ENCODE measurements at places on chromosomes 5 and 9.

- no peak for DNase-seq
Measured at GRCh38 chr9:68933434-68934328, 80.2 kb downstream of the PRKACG start.

DNA sequence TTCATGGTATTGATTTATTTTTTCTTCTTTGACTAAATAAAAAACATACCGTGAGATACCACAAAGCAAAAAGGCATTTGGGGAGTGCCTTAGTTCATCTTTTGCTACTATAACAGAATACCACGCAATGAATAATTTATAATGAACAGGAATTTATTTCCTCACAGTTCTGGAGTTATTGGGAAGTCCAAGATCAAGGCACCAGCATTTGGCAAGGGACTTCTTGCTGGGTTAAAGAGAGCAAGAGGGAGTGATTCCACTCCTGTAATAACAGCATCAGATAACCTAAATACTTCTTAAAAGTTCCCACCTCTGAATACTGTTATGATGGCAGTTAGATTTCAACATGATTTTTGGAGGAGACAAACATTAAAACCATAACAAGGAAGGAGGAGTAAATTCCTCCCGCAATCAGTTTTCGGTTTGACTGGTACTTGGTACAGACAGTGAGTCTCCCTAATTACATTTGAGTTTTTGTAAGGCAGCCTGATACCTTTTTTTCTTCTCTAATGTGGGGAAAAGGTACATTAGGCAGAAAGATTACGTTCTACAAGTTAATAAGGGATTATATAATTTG lies 8.8 kb upstream of the OMD start:
- DNase-seq = no peak

DNA sequence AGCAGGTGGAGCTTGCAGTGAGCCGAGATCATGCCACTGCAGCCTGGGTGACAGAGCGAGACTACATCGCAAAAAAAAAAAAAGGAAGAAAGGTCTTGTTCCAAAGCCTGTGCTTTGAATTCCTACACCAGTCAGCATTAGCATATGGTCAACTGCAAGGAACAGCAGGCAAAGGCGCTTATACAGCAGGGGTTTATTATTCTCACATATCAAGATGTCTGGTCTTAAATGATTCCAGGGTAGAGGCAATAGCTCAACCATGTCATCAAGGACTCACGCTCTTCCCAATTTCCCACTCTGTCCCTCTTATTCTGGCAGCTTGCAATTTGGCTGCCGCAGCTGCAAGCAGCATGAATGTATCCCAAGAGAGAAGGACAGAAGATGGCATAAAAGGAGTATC lies 28.6 kb upstream of the HRH2 start:
- DNase-seq = no peak

DNA sequence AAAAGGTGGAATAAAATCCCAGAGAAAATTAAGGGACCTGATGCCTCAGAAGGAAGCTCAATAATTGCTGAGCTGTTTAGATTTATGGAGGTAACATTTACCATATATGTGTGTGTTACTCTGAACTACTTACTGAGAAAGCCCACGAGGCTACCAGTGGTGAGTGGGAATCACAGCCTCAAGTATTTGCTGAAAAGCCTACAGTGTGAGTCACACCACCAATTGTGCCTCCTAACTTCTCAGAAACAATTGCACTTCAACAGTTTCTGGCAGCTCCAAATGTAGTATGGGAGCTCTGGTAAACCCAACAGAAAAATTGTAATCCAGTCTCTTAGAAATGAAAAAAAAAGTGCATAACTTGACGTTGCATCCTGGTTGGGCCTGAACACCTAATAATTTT lies 551.6 kb downstream of the PRDM9 start:
- no peak for DNase-seq

- DNase-seq = no peak
Measured at GRCh38 chr9:122318284-122318683, 52.5 kb upstream of the PTGS1 start.

GRCh38 chr5:179376701-179377420 lies 31.6 kb upstream of the ADAMTS2 start:
- DNase-seq = no peak

DNA sequence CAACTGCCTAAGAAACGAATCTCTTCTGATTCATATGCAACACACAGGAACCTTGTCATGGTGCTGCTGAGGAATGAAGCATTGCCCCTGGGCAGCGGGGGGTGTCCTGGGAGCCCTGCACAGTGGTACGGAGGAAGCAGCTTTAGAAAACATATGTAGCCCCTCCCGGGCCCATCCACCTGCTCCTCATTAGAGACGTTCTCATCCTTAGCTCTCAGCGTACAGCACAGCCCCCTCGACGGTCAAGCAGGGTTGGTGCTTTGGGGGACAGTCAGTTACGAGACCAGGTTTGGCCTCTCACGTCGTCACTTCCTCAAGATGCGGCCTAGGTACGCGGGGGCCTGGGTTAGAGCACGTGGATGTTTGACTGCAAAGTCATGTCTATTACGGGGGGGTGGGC lies 28.4 kb upstream of the LAMC3 start:
- DNase-seq = no peak

DNA sequence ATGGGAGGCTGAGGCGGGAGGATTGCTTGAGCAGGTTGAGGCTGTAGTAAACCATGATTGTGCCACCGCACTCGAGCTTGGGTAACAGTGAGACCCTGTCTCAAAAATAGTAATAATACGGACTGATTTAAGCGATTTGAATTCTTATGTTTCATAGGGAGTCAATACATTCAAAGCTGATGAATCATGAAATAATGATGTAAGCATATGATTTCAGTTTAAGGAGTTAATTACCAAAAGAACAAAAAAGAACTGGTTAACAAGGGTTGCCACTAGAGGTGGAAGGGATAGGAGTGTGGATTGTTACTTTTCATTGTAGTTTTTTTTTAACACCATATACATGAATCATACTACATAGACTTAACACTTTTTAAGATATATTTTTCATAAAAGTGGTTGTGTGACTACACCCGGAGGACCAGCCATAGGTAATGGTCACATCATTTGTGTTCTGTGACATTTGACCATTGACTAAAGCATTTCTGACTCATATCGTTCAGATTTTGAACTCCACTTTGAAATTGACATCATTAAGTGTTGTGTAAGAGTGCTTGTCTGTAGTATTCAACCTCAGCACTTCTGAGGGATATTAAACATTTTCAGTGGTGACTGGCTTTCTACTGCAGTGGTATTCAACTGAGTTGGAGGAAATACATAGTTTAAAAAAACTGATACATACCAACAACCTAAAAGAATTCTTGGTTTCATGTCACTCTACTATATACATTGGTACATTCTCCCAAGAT lies 7.0 kb downstream of the TRMT10B start:
- no peak for DNase-seq

DNA sequence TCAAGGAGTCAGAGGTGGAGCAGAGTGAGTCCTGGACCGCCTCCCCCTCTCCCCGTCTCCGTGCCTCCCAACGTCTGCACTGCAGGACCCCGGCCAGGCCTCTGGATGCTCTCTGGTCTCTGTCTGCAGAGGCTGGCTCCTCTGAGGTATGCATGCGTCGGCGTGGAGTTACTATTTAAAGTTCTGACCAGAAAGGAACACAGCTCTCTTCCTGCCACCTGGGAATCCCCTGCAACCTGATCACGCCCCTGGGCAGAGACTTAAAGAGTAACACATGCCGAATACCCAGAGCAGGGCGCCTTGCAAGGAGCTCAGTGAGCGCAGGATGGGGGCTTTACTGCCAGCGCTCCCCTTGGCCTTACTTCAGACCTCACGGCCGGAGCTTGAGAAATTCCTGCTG lies 16.0 kb downstream of the ANXA6 start:
- no peak for DNase-seq

GRCh38 chr5:172713113-172713808 lies 57.7 kb downstream of the DUSP1 start:
- DNase-seq = no peak

DNA sequence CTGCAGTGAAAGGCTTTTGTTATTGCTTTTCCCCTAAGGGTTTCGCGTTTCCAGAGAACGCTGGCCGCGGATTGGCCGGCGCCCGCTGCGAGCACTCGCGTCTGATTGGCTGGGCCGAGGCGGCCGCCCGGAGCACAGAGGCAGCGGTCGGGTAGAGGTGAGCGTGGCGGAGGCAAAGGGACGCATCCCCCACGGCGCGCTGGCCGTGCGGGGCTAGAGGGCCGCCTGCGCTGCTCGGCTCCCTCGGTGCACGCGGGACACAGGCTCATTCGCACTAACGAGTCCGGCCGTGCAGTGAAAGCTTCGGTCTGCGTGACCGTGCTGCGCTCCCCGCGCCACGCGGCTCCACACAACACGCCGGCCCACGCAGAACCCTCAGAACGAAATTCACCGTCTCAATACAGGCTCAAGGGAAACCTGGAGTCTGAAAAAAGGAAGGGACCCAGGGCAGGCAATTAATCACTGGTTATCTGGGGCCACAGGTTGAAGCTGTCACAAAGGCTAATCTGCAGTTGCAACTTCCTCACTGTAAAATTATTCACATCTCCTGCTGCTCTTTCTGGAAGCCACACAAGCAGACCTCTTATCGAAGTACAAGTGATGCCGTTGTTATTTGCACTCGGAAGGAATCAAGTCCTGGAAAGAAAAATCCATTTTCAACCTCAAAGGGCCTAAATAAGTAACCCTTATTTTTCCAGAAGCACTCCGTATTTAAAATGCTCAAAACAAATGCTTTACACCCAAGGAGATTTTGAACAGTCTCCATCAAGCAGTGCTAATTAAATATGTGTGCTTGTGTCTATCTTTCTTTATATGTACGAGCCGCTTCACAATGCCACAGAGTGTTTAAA lies 94.6 kb downstream of the ZNF608 start:
- no peak for DNase-seq

All from SIG-M5 (cell line).